ENCODE measurements at places on chromosomes 11 and 22.

- DNase-seq, result no peak
Measured at GRCh38 chr22:37054056-37054395, 2.5 kb downstream of the KCTD17 start.

DNA sequence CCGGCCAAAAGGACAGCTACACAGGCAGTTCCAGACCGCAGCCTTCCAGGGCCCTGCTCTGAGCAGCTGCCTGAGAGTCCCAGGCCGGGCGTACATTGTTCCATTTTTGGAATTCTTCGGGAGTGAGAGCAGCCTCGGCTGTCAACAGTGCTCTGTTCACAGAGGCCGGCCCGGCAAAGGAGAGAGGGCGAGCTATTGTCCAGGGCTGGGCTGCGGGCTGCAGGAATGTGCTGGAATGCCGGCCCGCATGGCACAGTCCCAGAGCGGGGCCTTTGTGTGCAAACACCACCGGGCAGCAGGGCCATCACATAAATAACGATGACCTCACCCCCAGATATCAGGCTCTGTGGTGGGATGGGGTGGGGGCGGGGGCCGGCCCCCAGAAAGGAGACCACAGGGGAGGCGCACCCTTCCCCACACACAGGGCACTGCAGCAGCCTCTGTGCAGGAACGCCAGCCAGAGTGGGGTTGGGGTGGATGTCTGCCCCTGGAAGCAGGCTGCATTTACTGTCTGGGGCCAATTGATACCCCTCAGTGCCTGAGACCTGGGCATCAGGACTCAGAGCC, 15.8 kb downstream of the LINC01488 start:
- no peak for DNase-seq

- no peak for DNase-seq
Measured at GRCh38 chr22:19767427-19768341, 7.1 kb downstream of the TBX1 start.

GRCh38 chr11:80815752-80816453, 1375.1 kb upstream of the TENM4 start:
- no peak for DNase-seq

GRCh38 chr11:91394727-91395414, 829.7 kb upstream of the FAT3 start:
- DNase-seq, result no peak

GRCh38 chr11:68442433-68442832, 18.1 kb upstream of the PPP6R3 start:
- no peak for DNase-seq

DNA sequence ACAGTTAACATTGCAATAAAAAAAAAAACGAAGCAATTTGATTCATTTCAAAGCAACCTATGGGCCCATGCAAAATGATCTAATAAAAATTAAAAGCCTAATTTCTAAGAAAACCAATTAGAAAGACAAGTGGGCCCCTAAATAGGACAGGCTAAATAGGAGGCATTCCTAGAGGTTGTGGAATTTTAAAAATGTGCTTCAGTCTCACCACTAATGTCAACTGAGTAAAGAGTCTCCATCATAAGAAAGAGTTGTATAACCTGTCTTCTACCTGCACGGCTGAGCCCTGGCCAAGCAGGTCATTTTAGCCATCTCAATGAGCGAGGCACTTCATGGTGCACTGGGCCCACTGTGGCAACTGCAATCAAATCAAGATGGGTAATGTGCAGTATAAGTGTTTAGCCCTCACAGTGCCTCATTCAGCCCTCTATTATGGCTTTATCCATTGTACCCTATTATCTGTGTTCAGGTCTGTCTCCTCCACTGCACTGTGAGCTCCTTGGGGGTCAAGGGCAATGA, 76.4 kb downstream of the PRSS23 start:
- DNase-seq, result no peak

DNA sequence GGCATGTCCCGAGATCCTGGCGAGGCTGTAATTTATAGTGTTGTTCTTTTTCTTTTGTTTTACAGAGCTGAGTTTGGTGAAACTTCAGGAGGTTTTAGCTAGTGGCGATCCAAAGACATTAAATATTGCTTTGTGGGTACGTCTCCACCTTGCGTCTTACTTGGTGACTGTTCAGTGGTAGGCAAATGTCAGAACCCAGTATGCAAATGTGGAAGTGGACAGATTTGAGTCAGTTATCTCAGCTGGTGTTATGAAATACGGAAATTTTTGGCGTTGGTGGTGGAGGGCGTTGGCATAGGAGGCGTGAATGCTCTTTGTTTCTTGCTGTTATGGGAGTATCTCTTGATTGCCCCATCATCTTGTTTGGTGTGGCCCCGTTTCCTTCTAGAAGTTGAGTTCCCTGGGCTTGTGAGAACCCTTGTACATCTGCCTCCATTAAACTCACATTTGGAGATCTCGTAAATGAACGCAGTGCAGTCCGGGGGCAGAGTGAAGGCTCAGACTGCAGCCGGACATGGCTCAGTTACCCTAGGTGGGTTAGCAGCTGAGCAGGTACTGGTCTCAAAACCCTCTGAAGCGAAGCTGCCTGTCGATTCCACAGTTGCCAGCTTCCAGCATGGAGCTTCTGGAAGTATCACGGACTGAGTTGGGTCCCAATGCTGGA, 39.9 kb downstream of the PTPRJ start:
- DNase-seq, result no peak

GRCh38 chr11:13149991-13150390, 127.6 kb upstream of the BMAL1 start:
- DNase-seq, result no peak
